ENCODE measurements at places on chromosomes 4 and X.

GRCh38 chr4:147093206-147093605 is 147.5 kb upstream of the TTC29 start:
- DNase-seq: no peak

DNA sequence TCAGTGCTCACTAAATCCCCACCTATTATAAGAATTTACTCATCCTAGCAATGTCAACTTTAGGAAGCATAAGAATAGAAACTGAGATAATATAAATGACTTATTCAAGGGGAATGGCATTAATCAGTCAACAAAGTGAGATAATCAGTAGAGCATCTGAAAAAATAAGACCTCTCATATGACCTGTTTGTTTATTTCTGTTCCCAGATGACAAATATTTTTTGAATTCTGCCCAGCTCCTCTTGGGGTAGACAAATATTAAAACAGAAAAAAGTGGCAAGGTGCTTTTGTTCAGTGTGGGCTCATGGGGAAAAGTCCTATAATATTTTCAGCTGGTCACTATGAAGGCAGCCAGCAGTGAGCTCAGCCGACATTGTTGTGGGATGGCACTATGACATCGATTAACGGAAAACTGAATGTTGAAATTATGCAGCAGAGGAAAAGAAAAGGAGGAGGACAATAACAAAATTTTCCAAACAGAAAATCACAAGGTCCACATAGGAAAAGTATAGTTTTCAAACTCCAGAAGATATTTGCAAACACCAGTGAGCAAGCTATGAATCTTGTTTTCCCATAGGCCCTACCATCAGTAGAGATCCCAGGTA is 109.6 kb downstream of the ANXA3 start:
- no peak for DNase-seq

DNA sequence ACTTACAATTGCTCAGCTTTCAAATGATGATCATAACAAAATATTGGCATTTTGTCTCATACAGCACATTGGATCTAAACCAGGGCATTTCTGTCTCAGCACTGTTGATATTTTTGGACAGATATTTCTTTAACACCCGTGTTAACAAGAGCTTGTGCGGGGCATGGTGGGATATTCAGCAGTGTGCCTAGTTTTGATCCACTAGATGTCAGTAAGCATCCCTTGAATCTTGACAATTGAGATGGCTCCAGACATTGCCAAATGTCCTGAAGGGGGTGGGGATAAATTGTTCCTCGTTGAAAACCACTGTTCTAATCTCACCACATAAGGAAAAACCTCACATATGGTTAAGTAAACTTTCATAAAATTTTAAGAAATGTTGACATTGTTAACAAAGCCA is 806.3 kb downstream of the STIM2 start:
- no peak for DNase-seq

DNA sequence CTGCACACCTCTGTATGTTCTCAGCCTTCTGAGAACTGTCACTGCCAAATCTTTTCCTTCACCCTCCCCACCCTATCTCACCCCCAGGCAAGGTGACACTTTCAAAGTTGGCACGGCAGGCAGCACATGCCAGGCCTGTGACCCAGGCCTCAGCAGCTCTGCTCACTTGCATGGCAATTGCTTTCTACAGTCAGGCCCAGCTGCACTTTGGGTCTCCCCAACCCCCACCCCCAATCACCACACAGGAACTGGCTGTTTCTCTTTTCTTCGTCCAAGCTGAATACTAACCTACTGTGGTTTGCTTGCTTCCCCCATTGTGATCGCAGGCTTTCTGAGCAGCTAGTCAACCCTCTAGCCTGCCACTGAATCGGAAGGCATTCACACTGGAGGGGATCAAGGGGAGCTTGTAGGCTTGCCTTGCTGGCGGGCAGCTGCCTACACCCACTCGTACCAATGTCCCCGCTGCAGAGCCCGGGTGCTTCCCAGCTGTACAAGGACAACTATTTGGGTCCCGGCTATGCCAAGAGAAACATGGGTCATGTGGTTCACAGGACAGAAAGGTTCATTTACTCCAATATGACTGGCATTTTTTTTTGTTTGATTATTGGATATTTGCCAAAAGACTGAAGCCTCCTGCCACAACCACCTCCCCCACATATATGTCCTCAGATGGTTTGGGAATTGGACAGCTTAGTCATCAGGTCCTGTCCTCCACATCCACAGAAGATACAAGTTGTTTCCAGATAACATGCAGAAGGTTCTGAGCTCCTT is 28.1 kb downstream of the SLC25A43 start:
- no peak for DNase-seq

- DNase-seq: no peak
Observed at GRCh38 chr4:94595880-94596483, 144.2 kb downstream of the PDLIM5 start.

DNA sequence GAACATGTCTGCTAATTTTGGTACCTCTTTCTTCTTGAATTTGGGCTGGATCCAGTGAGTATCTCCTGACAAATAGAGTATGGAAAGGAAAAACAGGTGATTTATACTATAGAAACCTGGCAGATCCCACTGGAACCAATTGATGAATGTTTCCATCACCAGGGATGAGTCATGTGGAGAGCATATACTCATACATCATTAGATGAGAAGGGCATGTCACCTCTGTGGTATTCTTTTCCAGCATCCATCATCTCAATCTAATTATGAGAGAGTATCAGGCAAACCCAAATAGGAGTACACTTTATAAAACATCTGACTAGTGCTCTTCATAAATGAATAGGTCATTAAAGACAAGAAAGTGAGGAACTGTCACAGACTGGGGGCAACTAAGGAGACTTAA is 90.7 kb downstream of the CLDN22 start:
- no peak for DNase-seq

DNA sequence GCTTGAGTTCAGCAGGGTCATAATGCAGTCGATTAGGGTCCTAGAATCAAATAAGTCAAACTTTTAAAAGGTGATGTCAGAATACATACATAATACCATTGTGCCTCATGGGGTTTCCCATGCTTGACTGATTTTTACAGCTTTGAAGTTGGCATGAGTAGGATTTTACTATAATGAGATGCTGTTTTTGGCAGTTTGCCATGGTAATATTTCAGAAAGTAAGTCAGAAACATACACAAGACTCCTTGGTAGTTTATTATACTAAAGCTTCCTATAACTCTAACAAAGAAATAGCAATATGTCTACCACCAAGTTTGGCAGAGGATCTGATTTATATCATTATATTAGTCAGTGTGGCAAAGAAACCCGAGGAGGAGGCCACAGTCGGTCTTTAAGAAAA is 45.2 kb downstream of the PHKA2 start:
- no peak for DNase-seq

- DNase-seq: no peak
Observed at GRCh38 chrX:71615954-71616353, 2.4 kb downstream of the CXCR3 start.

- DNase-seq: no peak
Observed at GRCh38 chr4:144176476-144176875, 36.0 kb upstream of the GYPA start.

- no peak for DNase-seq
Observed at GRCh38 chr4:173002830-173003561, 165.6 kb upstream of the GALNT7 start.

DNA sequence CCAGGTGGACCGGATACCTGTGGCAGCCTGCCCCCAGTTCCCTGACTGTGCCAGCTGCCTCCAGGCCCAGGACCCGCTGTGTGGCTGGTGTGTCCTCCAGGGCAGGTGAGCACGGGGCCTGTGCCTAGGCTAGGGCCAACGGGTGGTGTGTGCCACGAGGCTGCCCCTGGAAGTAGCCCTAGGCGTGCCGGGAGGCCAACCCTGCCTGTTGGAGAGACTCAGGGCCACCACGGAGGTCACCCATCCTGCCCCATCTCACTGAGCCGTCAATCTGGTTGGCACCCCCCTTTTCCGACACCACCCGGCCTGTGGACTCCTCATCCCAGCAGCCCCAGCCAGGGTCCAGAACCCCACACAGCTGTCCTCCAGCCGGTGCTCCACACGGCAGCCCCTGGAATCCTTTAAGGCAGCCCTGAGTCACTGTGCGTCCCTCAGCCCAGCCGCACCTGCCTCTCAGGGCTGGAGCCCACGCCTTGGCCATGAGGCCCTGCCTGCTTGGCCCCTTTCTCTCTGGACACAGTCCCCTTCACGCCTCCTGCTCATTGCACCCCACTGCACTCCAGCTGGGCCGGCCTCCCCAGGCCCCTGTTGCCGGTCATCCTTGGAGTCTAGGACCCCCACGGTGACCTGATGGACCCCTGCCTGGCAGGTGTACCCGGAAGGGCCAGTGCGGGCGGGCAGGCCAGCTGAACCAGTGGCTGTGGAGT is 5.3 kb downstream of the PLXNB3 start:
- no peak for DNase-seq

DNA sequence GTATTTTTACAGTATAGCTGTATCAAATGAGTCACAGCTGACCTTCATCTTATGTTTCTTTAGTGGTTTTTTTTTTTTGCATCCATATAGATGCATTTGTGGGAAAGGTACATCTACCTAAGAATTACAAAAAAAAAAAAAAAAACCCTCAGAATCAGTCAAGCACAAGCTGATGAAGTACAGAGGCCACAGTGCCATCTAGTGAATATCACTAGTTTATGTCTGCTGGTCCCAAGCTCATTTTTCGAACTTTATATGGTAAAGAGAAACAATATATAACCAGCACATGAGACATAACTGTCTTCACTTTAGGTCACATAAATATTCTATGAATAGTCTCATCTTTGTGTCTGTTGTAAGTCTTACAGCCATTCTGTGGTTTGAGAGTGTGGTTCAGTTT is 220.1 kb downstream of the DLG3 start:
- no peak for DNase-seq

DNA sequence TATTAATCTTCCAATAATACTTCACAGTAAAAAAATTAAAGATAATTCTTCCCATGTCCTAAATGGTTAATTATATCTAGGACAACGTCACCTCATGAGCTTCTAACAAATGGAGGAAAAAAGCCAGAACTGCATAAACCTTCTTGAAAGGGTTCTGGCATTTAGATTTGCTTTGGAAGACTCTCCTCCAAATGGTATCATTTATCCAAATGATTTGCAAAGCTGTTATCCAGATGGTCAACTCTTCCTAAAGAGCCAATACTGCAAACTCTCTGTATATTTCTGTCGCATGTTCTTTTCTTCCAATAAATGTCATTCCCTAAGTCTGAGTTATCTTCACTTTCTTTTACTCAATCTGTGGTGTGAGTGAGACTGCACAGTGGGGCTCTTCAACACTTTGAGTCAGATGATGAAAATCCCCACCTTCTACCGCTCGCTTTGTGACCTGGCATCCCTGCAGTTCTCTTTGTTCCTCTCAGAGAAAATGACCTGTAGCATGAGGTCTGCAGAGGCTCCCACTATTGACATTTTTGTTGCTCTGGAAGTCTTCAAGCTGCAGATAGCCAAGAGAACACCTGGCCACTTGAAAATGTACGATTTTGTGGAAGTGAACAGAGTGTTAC is 52.9 kb downstream of the TMEM150C start:
- no peak for DNase-seq

GRCh38 chrX:22116605-22117546 is 84.8 kb downstream of the PHEX start:
- DNase-seq: no peak

- DNase-seq: no peak
Observed at GRCh38 chr4:154916068-154916467, 135.0 kb downstream of the RBM46 start.

DNA sequence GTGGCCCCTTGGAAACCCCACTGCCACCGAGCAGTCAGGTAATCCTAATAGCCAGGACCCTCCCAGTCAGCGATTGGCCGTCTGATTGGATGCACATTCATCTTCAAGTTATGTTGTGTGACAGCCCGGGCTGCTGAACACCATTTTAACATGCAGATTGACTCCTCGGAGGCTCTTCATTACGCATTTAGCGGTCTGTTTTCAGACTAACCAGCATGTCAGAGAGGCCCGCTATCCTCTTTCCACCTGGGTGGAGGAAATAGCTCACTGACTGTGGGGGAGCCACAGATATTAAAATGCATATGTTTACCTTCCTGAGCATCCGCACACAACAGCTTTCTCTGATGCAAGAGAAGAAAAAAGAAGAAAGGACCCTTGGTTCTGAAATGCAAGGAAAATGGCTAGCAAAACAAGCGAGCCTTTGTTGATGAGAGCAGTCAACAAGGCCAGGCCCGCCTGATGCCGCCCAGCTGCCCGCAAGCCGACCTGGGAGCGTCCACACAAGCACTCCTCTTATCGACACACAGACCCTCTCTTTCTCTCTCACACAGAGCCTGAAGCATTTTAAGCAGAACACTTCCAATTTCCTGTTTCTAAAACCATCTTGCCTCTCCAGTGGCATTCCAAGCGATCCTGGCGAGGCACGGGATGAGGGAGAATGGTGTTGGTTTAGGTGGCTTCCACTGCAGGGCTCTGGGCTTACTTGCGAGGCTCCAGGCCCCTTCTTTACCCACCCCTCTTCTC is 118.3 kb downstream of the MGST2 start:
- DNase-seq: no peak

DNA sequence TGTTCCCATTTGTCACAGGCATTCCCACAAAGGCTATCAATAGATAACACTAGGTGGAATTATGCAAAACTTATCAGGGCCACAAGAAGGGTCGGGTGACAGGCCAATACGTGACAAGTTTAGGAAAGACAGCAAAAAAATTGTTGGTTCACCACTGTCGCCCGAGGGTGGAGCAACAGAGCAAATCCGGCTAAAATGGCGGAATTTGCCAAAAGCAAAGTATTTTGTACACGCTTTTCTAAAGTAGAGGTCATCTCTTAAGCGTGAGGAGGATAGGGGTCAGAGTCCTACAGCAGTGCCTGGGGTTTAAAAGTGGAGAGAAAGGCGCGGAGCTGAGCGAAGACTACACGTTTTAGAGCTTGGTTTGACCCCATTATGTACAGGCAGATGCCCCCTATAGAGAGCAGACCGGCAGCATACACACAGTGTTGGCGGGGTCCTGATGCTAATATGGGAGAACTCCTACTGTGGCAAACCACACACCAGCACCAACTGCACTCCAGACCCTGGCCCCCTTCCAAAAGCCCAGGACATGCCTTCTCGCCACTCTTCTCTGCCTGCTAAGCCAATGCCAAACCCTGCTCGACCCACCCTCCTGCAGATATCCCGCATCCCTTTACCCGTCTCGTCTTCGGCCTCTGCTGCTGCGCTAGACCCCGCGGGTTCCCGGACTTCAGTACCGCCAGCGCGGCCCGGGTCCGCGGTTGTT is 733 bp downstream of the CCNA2 start:
- DNase-seq: no peak

DNA sequence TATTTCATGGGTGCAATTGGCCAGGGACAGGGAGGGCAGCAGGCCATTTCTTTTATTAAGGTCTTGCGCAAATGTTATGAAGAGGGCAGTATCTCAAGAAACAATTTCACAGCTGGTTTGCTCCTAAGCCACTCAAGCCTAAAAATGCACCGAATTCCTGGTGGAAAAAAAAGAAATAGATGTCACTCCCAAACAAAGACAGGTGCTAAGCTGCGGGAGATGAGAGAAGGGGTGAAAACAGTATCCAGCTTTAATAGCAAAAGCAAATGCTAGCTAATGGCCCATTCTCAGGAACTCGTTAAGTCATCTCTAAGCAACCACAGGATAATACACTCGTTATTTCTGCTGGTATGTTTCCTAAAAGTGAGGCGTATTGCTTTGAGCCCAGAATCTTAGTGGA is 116.4 kb downstream of the ARX start:
- DNase-seq: no peak

- DNase-seq: no peak
Observed at GRCh38 chrX:132694382-132694781, 205.5 kb upstream of the MBNL3 start.

Measured in stimulated activated naive CD4-positive, alpha-beta T cell (primary cell).